ENCODE measurements at places on chromosomes 7 and 10.

DNA sequence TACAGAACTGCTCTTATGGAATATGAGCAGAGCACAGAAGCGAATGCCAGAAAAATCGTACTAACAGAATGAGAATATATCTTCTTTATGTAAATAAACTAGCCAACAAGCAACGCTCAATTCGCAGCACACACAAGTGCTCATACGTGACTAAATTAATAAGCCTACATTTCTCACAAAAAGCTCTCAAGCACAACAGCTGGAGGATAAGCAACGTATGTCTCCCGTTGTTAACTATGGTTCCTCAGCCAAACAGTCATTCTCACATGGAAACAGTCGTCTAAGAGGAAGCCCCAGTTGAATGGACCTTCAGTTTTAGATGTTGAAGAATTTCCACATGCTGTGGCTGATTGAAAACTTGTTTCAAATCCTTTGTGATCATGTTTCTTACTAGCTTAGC is 110.4 kb downstream of the PKD1L1 start:
- ATAC-seq: no peak

GRCh38 chr7:99767662-99768061 is 16.3 kb downstream of the CYP3A4 start:
- ATAC-seq: no peak

DNA sequence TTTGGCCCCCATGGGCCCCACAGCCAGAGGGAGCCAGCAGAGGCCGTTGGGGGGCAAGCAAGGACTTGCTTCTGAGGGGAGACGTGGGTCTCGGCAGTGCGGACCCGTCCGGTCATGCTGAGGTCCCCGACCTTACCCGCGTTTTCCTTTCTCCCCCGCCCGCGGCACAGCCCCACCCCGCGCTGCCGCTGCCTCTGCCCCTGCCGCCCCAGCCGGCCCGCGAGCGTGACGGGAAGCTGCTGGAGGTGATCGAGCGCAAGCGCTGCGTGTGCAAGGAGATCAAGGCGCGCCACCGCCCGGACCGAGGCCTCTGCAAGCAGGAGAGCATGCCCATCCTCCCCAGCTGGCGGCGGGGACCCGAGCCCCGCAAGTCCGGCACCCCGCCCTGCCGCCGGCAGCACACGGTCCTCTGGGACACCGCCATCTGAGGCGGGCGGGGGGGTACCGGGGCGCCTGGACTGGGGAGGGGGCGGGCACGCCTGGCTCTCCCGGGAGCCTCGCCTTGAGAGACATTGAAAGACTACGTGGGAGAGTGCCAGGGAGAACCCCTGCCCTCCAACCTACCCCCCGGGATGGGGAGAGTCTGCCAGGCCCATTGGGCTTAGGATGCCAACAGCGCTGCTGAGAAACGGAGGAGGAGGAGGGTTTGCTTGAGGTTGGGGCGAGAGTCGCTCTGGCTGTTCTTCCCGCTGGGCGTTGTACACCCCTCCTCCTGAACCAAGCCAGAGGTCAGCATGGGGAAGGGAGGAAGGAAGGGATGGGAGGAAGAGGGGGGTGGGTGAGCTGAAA is 9.9 kb downstream of the NYAP1 start:
- no peak for ATAC-seq

DNA sequence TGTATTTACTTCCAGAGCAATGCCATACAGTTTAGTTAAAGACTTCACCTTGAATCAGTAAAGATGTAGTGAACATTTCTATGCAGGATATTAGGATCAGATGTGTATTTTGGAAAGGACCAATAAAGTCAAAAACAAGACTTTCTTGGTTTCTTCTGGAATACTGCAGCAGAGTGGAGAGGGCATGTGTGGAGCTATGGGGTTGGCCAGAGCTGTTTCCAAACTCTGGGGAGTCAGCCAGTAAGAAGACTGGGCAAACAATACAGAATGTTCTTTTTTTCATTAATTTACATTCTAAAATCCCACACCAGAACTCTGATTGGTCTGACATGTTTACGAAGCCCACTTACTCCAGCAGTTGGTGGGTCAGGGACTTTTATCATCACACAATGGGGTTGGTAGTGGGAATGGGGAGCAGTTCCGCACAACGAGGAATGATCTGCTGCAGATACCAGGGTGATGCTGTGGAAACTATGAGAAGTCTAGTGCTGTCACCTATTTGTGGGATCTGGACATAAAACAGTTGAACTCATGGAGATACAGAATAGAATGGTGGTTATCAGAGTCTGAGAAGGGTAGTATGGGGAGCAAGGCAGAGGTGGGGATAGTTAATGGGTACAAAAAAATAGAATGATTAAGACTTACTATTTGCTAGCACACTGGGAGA is 267.7 kb downstream of the MALRD1 start:
- no peak for ATAC-seq

GRCh38 chr10:129965959-129966358 is 1.9 kb upstream of the EBF3 start:
- no peak for ATAC-seq

DNA sequence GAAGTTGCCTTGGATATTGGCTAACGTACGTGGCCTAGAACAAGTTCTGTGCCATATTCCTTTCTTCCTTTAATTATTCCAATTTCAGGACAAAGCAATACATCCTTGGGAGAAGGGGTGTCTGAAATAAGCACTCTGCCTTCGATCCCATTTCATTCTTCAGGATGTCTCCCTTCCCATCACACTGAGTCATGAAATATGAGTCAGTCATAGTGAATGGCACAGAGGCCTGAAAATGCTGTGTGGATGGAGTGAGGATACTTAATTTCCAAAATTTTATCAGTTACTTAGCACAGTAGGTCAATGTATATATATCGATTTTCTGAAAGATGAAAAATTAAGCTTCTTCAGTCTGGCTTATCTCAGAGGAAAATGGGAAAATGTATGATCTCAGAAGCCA is 19.5 kb downstream of the EVX1 start:
- no peak for ATAC-seq

DNA sequence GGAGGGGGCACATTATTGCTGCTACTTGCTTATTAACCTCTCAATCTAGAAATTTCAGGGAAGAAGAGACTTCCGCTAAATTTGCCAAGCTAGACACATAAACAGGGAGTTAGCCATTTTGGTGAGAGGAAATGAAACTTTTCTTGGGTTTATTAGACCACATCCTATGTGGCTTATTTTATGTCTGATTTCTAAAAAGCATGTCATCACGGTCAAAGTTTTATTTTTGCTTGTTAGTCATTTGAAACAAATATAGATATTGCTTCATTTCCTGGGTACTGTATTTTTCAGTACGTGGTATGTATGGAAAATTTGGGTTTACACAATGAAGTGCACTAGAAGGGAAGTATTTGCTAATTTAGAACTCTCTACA is 144.1 kb downstream of the TCF7L2 start:
- ATAC-seq: no peak
